ENCODE measurements at places on chromosomes 4 and X.

DNA sequence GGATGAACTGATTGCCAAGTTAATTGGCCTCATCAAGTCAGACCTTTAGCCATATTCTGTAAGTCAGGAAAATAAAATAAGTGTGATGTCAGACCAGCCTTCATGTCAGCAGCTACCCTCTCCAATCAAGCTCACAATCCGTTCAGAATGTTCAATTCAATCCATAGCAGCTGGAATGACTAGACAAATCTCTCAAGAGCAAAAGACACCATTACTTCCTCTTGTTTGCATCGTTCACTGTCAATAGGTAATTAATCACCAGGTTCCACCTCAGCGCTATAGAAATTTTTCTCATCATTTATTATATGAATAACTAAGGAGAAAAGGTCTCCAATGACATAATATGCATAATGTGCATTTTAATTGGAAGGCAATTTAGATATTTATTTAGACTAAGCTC, 321.0 kb upstream of the GRIA3 start:
- H3K36me3 ChIP-seq, result no peaks in the 10 kb centered on the region
- no peaks in the 10 kb centered on the region for H3K4me1 ChIP-seq
- no peaks in the 10 kb centered on the region for H3K27me3 ChIP-seq
- no peak overlapping the region for H3K4me3 ChIP-seq
- H3K27ac ChIP-seq, result no peak overlapping the region

GRCh38 chr4:39660757-39661156, 22.1 kb upstream of the SMIM14 start:
- H3K27ac ChIP-seq, result no peak overlapping the region
- DNase-seq, result no peak
- H3K36me3 ChIP-seq, result no peaks in the 10 kb centered on the region
- no peaks in the 10 kb centered on the region for H3K4me1 ChIP-seq

DNA sequence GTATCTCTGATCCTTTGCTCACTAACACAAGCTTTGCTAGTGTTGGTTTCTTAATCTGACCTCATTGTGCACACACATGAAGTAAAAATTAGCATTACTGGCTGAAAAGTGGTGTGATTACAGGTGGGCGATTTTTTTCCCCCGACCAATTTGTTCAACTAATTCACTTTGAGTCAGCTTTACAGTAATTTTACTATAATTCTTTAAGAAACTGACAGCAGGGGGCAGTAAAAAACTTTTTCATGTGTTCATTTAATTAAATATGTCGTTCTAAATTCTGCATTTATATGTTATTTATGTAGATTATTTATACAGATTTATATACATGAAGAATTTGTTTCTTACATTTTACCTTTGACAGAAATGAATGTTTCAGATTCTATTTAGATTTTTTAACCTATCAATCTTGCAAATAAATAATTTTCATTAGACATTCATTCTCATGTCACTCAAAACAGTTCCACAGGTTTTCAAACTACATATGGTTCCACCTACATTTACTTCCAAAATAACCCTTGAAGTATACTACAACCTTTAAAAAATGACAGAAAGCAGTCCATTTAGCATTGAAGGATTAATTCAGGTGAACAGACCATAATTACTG, 17.5 kb downstream of the PALLD start:
- H3K4me1 ChIP-seq, result peaks cover 17% of the 10 kb centered on the region
- H3K27ac ChIP-seq, result no peak overlapping the region
- no peak overlapping the region for H3K4me3 ChIP-seq
- H3K36me3 ChIP-seq, result no peaks in the 10 kb centered on the region
- H3K27me3 ChIP-seq, result peaks cover 2% of the 10 kb centered on the region
- peak; percentile 31 for DNase-seq

DNA sequence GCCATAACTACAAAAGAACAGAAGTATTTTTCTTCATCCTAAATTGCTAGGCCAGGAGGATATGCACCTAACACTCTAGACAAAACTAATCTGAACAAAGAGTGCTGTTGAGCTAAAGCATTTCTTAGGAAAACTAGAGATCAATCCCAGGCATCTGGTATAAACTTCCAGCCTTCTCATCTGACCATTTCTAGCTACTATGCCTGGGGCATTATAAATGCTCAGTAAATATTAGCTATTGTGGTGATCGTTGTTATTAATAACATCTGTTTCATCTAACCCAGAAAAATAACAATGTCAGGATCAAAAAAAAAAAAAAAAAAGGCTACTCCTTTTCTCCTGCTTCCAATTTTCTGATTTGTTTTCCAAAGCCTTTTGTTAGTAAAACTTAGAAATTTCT, 7.7 kb upstream of the SLC10A6 start:
- H3K4me3 ChIP-seq, result no peak overlapping the region
- DNase-seq, result no peak
- H3K4me1 ChIP-seq, result no peaks in the 10 kb centered on the region
- no peaks in the 10 kb centered on the region for H3K27me3 ChIP-seq
- no peak overlapping the region for H3K27ac ChIP-seq
- no peaks in the 10 kb centered on the region for H3K36me3 ChIP-seq

DNA sequence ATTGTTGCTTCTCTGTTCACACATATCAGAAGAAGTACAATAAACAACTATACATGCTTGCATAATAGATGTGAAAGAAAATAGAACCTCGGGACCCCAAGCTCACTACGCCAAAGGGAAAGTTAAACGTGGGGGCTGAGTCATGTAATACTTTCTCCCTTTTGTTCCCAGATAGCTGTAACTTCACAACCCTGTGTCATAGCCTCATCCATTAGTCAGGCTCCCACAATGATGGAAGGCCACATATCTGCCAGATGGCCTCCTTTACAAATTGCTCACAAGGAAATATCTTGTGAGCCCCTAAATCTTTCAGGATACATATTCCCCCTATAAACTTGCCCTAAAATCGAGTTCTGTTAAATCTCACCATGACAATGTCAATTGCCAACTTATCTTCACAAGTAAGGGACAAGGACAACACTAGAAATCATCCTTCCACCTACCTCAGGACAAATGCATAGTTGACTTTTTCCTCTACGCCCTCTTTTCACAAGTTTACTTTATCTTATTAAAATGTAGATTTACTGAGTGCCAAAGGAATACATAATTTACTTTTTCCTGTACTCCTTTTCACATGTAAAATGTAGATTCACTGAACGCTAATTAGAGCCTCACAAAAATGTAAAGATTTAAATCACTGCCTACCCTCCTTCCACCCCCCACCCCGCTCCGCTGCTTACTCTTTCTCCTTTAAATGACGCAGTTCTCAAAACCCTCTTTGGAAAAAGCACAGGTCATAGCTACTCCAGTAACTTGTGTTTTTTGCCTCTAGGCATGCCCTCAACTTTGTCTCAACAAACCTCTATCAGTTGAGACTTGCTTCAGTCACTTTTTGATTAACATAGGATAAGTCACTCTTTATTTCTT, 477.1 kb downstream of the DTHD1 start:
- DNase-seq, result no peak
- H3K27me3 ChIP-seq, result no peaks in the 10 kb centered on the region

DNA sequence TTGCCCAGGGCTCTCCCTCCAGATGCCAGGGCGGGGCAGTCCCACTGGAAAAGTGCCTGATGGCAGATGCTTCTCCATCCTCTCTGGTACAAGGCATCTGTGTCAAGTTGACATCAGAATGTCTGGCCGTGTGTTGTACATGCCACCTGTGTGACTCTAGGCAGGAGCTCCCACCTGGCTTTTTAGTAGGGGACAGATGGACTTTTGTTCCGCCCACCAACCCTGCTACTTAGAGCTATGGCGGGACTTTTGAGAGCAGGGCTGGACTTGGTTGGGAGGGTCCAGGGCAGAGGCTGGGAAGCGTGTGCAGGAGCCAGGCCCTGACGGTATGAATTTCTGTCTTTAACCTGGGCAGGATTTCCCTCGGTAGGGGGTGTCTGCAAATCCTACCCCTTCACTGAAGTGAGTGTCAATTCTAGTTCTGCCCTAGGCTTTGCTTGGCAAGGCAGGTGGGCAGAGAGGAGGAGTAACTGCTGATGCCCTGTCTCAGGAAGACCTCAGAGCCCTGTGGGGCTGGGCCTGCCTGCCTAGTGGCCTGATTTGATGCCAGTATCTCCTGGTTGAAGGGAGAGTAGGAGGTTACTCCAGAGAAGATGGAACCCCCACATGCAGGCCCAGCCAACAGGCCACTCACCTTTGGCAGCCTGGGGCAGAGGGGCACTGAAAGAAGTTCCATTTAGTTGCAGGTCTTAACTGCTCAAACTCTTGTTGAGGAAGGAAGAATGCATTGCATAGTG, 99.1 kb downstream of the PJA1 start:
- H3K4me1 ChIP-seq, result no peaks in the 10 kb centered on the region
- no peak overlapping the region for H3K27ac ChIP-seq
- no peak for DNase-seq
- H3K27me3 ChIP-seq, result no peaks in the 10 kb centered on the region
- no peak overlapping the region for H3K4me3 ChIP-seq

DNA sequence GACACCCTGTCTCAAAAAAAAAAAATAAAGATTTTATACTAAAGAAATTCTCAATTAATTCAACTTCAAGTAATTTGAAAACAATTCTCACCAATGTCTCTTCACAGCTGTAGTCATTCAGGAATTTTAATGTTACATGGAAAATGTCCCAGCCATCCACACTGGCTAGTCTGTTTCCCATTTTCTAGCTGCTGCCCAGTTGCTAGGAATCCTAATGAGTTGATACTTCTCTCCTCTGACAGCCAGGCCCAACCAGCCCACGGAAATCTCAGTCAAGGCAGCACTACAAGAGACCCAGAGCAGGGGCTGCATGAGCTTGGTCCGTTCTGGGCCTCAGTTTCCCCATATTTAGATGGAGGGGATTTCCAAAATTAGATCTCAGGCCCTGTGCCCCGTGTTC, 59.1 kb downstream of the CASP3 start:
- H3K27me3 ChIP-seq, result no peaks in the 10 kb centered on the region
- no peak overlapping the region for H3K27ac ChIP-seq
- H3K36me3 ChIP-seq, result no peaks in the 10 kb centered on the region
- H3K4me3 ChIP-seq, result no peak overlapping the region
- no peak for DNase-seq

DNA sequence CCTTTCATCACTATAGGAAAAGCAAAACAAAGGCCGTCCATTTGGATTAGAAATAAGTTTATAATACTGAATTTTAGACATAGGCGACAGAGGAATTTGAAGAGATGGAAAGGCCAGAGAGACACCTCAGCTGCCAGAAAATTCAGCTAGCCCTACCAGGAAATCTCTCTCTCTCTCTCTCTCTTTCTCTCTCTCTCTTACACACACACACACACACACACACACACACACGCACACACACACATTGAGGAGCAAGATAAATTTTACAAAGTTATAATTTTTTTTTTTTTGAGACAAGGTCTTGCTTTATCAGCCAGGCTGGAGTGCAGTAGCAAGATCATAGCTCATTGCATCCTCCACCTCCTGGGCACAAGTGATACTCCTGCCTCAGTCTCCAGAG, 1.4 kb downstream of the XK start:
- H3K4me1 ChIP-seq, result peaks cover 3% of the 10 kb centered on the region
- no peak overlapping the region for H3K4me3 ChIP-seq
- H3K27me3 ChIP-seq, result no peaks in the 10 kb centered on the region
- DNase-seq, result no peak
- H3K36me3 ChIP-seq, result no peaks in the 10 kb centered on the region

Data from CD4-positive, CD25-positive, alpha-beta regulatory T cell (primary cell).